ENCODE measurements at places on chromosomes 11 and 22. TPM values are rescaled to one million over a fixed set of nuclear protein-coding genes. Genes with fewer than 3 reads are reported as not detected.

Gene GAS2
- total RNA-seq: 3.2 TPM

Gene VSIG2
- total RNA-seq: 0.74 TPM

GRCh38 chr22:36829370-36830002 lies 12.7 kb upstream of the PVALB start:
- no peak for DNase-seq

GRCh38 chr11:59271247-59271755 lies 58.6 kb upstream of the MPEG1 start:
- DNase-seq: no peak

Gene ARHGAP8
- total RNA-seq: 9.3 TPM

- no peak for DNase-seq
Measured at GRCh38 chr22:44728761-44729324, 23.5 kb upstream of the ARHGAP8 start.

DNA sequence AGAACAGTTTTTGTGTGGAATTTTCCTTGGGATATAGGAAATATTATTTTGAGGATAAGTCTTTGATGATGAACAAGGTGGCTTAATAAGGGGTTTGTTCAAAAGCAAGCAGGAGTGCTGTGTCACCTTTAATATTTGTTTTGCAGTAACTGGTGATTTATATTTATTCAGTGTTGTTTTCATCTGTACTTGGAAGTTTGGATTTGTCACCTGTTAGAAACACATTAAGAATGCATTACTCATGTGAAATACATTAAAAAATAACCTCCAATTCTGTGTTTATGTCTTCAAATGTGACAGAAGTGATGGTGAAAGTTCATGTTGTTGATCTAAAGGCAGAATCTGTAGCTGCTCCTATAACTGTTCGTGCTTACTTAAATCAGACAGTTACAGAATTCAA lies 70.5 kb downstream of the DKK3 start:
- DNase-seq: no peak

- no peak for DNase-seq
Measured at GRCh38 chr11:68840661-68841653, 759 bp downstream of the CPT1A start.

- DNase-seq: no peak
Measured at GRCh38 chr11:80393210-80393609, 952.4 kb upstream of the TENM4 start.

DNA sequence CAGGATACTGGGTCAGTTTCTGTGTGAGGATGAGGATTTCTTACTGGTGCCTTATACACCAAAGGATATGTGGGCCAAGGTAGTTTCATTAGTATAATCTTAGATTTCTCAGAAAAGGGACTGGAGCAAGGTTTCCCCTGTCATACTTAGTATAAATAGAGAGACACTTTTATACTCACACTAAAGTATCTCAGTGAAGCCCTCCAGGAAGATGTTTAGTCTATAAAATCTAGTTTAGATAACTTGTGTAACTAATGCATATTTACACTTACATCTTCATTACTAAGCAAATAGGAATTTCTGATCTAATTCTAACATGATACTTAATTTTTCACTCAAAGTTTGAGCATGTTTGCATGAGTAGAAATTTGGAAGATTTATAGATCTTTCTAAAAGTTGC lies 11.1 kb downstream of the EMSY start:
- DNase-seq: no peak

DNA sequence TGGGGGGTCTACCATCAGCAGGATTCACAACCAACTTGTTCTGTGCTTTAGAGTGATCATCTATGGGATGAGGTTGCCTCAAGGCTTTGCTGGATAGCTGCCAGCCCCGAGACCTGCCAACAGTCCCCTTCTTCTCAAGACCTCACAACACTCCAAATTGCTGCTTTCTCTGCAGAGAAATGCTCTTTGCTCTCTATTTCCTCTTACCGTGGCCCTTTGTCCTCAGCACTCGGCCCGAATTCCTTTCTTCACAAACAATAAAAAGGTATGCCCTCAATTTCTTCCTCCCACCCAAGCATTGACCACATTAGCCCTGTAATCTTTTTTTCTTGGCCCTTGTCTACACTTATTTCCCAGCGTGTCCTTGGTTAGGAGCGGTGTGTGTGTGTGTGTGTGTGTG lies 147.4 kb upstream of the SNX19 start:
- no peak for DNase-seq

Gene LINC01488
- not detected for total RNA-seq

GRCh38 chr11:106063009-106063408 lies 14.1 kb downstream of the KBTBD3 start:
- no peak for DNase-seq

- DNase-seq: no peak
Measured at GRCh38 chr22:46813816-46814597, 51.6 kb downstream of the TBC1D22A start.

GRCh38 chr11:76902121-76903014 lies 41.6 kb downstream of the ACER3 start:
- no peak for DNase-seq

GRCh38 chr22:49852898-49853894 lies at the start of gene ZBED4:
TSS of gene ZBED4 (plus strand) at chr22:49853844. CDS start at chr22:49883663, 29,819 bp downstream.
- peak; percentile 92 for DNase-seq

Gene USP28
- total RNA-seq: 12.3 TPM
